ENCODE measurements at places on chromosomes 4 and X. TPM values are rescaled to one million over a fixed set of nuclear protein-coding genes. Genes with fewer than 3 reads are reported as not detected.

- no peak for DNase-seq
Measured at GRCh38 chr4:147840838-147841738, 109.2 kb downstream of the ARHGAP10 start.

GRCh38 chrX:9871701-9872268 is 85.6 kb downstream of the SHROOM2 start:
- no peak for DNase-seq

GRCh38 chr4:185086053-185086452 is 57.0 kb upstream of the SLC25A4 start:
- DNase-seq = no peak

- no peak for DNase-seq
Measured at GRCh38 chrX:16978193-16978984, 31.9 kb downstream of the REPS2 start.

DNA sequence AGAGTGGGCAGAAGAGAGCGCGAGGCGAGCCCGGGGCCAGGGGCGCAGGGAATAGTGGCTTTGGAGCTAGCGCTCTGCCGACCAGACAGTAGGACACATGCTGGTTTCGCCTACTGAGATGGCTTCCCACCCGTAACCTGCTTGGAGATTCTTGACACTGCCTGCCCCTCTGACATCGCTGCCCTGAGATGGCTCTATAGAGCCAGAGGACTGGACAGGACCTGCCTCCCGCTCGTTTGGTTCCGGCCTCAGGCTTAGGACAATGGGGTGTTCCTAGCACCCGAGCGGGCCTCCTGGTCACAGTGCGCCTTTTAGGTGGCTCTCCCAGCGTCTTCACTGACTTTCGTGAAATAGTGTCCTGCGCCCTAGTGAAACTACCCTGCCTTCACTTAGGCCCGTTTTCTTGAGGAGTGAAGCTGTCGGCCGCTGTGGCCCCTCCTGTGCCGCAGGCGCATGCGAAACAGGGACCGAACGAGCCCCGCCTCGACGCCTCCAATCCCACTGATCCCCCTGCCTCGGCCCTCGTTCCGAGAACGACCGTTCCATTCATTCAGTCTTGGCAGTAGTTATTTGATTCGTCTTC is 608 bp downstream of the TAF1 start:
- peak; percentile 45 for DNase-seq

DNA sequence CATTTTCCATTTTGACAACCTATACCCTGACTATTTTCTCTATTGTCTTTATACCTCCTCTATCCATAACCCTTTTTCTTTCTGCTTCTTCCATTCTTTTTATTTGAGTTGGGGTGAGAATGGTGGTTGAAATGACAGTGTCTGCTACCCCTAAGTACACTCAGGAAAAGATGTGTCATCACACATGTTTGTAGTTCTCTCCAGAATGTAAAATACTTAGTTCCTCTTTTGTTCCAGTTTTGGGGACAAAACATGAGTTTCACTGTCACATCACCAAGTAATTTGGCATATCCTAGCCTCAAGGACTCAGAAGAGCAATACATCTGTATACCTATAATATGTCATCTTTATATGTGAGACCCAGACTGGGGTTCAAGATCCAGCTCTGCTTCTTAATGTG is 90.3 kb downstream of the COMMD8 start:
- no peak for DNase-seq

GRCh38 chr4:186169945-186170802 is 21.2 kb upstream of the CYP4V2 start:
- no peak for DNase-seq

- no peak for DNase-seq
Measured at GRCh38 chrX:97672608-97673007, 788.9 kb downstream of the RPA4 start.

GRCh38 chr4:98604723-98605122 is 53.7 kb downstream of the TSPAN5 start:
- no peak for DNase-seq

- no peak for DNase-seq
Measured at GRCh38 chr4:34851411-34851810, 1392.9 kb downstream of the ARAP2 start.

GRCh38 chrX:153930011-153930910 is 4.2 kb upstream of the ARHGAP4 start:
- DNase-seq = no peak

The GATA1 gene
- total RNA-seq = not detected

The ARHGAP10 gene
- total RNA-seq = 18.8 TPM

The FGF13 gene
- not detected for total RNA-seq

The CHST7 gene
- 4.6 TPM for total RNA-seq

The CTSO gene
- total RNA-seq = 3.0 TPM

The GUCY1B1 gene
- 1.5 TPM for total RNA-seq
